ENCODE measurements at places on chromosomes 1 and 21.

GRCh38 chr21:24671901-24672300, 935.4 kb downstream of the MRPL39 start:
- no peak for DNase-seq

DNA sequence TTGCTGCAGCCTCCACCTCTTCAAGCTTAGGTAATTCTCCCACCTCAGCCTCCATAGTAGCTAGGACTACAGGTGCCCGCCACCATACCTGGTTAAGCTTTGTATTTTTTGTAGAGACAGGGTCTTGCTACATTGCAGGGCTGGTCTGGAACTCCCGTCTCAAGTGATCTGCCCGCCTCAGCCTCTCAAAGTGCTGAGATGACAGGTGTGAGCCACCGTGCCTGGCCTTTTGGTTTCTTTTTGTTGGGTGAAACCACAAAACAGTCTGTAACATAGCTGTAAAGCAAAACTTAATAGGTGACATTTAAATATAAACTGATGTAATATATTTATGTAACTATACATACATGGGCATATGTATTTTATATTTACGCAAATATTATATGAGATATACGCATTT, 3.1 kb upstream of the DNAJC11 start:
- no peak for DNase-seq

GRCh38 chr1:11990303-11991032, 10.2 kb downstream of the MFN2 start:
- no peak for DNase-seq

- no peak for DNase-seq
These were observed 42.6 kb downstream of the PLEKHA6 start for GRCh38 chr1:204317170-204317569.

- DNase-seq: no peak
These were observed 25.9 kb downstream of the RHBG start for GRCh38 chr1:156394835-156395461.

DNA sequence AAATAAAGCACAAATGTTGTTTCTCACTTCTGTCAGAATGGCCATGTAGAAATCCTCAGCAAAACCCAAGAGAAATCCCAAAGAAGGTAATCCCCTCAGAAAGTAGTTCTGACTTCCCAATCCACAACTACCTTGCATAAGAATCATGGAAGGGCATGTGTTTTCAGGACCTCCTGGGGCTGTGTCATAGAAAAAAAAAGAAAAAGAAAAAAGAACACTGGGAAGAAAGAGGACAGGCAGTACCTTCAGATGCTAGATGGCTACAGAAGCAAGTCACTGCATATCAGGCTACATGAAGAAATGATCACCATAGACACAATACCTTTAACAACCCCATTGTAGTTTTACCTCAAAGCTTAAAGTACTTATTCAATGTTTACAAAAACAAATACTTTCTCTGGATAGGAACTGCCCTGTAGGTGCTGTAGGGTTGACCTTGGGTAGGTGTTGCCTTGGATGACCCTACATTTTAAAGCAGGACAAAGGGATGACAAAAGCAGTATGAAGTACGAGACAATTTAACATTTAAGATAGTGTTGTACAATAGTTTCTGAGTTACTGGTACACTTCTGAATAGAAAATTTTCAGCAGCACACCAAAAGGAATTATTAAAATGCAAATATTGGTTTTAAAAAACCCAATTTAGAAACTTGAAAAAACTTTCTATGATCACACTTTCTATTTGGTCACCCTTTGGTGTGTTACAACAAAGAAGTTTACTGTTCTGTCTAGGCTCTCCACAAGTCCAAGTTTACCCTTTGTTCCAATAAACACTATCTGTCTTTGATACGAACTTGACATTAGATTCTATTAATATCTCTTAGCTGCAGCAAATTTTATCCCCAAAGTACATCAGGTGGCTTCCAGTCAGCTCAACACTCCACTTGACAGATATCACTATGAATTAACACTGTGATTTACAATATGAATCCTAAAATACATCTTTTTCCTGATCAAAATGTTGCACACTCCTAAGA, 5.0 kb downstream of the TRIT1 start:
- no peak for DNase-seq

DNA sequence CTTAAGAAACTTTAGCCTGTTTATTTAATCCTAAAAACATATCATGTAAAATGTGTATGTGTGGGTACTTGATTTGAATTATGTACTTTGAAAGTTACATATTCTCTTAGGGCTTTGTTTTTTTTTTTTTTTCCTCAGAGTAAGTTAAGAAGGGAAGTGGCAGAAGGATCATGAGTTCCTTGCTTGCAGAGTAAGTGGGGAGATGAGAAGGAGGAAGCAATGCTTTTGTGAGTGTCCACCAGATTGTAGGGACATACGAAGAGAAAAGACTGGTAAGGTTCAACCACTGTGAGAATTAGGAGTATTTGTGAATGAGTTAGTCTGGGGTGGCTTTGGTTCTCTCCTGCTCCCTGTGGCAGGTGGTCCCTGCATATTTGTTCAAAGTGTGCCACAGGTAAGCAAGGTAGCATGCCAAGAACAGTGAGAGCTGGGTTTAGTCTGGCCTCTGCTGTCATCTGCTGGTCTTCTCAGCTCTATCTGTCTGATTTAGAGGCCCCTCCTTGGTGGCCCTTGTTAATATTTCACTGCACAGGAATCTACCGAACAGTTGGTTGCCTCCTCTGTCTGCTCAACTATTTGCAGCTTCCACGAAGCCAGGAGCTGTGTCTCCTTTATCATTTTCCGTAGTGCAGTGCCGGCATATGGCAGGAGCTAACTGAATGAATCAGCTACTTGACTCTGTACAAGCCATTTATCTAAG, 9.5 kb downstream of the DNM3 start:
- no peak for DNase-seq

DNA sequence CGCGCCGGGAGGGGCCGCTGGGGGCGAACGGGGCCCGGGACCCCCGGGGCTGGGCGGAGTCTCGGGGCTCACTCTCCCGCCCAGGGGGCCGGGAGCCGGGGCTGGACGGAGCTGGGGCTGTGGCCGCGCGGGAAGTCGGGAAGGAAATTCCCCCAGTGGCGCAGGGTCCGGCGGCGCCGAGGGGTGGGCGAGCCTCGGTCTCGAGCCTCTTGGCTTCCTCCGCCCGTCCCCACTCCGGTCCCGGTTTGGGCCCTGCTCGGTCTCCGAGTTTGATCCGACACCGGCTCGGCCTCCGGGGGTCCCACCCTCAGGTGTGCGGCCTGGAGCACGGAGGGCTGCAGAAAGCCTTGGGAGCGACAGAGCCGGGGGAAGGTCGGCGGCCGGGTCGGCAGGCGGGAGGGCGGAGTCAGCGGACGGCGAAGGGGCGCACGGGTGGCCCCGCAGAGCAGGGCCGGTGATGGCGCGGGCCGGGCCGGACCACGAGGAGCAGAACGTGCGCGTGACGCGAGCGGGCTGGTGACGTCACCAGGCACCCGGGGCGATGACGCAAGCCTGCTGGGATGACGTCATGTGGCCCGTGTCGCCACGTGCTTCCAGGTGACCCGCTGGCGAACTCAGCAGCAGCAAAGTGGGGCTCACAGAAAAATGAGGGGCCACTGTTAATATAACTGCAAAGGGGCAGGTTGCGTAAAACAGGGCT, 610 bp upstream of the HES4 start:
- peak; percentile 92 for DNase-seq
